ENCODE measurements at places on chromosomes 16 and 17.

DNA sequence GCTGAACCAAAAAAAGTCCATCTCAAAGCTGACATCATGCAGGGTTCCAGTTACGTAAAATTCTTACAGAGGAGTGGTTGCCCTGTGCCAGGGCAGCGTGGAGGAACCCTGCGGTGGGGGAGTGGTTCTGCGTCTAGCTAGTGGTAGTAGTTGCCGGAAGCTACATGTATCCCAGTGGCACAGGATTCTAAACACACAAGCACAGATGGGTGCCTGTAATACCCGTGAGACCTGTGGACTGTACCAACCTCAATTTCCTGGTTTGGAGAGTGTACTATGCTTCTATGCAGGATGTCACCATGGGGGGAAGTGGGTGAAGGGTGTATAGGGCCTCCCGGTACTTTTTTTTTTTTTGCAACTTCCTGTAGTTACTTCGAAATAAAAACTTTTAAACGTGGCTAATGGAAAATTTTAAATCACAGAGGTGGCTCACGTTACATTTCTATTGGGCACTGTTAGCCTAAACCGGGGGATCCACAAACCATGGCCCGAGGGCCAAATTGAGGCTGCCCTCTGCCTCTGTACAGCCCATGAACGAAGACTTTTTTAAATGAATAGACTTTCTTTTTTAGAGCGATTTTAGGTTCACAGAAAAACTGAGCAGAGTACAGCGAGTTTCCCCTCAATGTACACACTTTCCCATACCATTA lies 38.5 kb downstream of the TBC1D16 start:
- no peak for DNase-seq

GRCh38 chr17:36592316-36592715 lies 637 bp downstream of the DHRS11 start:
- DNase-seq, result peak; percentile 63

- no peak for DNase-seq
Measured at GRCh38 chr17:76716839-76717215, 6.1 kb upstream of the MXRA7 start.

- no peak for DNase-seq
Measured at GRCh38 chr17:42607769-42608168, 1.4 kb downstream of the RETREG3 start.

DNA sequence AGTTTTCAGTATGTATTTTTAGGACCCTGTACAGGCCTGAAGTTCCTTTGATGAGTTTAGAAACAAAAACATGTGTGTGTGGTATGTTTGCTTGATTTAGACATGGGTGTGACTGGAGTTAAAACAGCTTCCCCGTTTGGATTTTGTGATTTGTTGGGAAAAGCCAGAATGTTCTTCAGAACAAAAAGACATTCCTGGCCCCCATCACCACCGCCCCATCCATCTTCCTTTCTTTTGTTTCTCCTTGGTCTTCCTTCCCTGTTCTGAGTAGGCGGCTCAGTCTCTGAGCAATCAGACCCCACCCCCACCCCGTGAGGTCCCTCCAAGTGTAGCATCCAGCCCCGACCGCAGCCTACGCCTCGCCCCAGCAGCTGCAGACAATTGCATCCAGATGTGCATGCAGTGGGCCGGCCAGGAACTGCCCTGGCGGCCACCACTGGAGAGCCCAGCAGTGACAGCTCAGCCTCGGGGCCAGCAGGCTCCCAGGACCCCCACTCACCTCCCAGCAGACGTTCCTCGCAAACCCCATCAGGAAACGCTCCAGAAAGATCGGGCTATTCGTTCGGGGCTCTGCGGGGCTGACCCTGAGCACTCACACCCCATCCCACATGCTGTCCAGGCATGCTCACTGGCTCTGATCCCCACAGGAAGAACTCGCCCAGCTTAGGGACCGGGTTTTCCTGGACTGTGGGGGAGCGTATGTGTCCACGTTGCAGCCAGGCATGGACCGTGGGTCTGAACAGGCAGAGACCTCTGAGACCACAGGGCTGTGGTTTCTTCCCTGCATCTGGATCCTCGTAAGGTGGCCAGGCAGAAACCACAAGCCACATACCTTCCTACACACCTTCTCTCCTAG lies 99.8 kb upstream of the CDH5 start:
- DNase-seq, result no peak

DNA sequence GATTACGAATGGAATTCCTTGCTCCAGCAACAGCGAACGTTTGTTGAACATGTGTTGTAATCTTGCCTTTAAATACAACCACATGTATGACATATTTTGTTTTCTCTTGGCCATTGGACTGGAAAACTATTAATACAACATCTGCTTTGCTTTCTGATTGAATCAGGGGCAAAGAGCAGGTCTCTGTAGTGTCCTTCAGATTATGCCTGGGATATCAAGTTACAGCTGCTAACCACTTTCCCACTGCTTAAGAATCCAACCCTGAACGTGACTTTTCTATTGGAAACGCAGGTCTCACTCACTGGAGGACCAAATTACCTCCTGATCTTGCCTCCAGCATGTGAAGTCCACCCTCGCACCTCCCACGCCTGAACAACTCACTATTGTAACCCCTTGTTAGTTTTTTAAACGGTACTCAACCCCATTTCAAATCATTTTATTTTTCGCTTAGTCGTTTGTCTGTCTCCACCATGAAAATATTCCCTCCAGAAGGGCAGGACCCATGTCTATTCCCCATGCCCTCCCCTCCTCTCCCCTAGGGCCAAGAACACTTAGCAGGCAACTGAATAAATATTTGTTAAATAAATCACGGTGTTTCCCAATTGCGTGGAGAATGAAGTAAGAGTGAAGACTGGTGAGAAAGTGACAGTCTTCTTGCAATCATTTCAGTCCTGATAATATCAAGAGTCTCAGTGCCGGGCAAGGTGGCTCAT lies 57.4 kb upstream of the MRTFB start:
- no peak for DNase-seq

All from Karpas-422 (cell line).